ENCODE measurements at places on chromosomes 6 and 20.

DNA sequence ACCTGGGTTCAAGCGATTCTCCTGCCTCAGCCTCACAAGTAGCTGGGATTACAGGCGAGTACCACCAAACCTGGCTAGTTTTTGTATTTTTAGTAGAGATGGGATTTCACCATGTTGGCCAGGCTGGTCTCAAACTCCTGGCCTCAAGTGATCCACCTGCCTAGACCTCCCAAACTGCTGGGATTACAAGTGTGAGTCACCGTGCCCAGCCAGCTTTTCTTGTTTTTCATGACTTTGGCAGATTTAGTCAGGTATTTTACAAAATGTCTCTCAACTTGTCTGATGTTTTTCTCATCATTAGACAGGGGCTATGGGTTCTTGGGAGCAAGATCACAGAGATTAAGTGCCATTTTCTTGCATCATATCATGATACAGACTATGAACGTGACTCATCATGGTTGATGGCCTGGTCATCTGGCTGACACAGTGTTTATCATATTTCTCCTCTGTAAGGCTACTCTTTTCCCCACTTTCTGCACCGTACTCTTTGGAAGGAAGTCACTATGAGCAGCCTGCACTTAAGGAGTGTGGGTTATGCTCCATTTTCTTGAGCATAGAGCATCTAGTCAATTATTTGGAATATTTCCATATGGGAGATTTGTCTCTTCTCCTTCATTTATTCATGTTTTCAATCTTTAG is 67.8 kb downstream of the RNF182 start:
- peak; percentile 2 for DNase-seq

- no peak for DNase-seq
Measured at GRCh38 chr6:41371992-41372831, 36.8 kb downstream of the NCR2 start.

DNA sequence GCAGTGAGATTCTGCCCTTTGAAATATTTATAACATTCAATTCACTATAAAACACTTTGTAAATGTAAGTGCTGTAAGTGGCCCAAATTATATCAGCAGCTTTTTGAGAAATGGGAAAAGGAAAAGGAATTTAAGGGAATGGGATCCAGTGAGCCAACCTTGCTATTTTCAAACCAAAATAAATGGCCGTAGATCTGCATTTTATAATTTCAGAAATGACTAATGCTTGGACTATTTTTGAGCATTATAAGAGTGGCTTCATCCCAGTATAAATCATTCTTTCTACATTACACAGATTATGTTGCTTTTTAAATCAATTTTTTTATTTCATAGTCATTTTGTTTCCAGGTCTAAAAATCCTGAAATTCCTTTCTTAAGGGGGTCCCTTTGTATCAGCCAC is 49.2 kb downstream of the ANKRD6 start:
- DNase-seq, result no peak

DNA sequence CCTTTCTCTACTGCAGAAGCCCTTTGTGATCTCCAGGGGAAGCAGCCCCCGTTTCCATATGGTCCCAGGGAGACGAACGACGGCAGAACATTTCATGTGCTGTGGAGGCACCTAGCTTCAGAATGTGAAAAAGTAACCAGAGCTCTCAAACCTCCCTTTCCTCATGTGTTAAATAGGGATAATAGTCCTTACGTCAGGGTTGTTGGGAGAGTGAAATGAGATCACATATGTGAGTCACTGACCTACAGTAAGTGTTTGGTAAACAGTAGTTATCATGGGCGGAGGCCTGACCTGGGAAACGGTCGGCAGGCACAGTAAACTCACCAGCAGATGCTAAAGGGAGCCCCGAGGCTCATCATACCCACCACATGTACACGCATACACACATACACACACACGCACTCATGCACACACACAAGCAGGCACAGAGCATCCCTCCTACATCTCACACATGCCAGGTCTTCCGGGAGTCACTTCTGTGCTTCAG is 89.7 kb downstream of the LY86 start:
- peak; percentile 49 for DNase-seq

- no peak for DNase-seq
Measured at GRCh38 chr6:53547166-53547810, 2.4 kb upstream of the GCLC start.
